Activated naive CD4-positive, alpha-beta T cell (primary cell): ENCODE measurements at places on chromosomes 16 and 17.

DNA sequence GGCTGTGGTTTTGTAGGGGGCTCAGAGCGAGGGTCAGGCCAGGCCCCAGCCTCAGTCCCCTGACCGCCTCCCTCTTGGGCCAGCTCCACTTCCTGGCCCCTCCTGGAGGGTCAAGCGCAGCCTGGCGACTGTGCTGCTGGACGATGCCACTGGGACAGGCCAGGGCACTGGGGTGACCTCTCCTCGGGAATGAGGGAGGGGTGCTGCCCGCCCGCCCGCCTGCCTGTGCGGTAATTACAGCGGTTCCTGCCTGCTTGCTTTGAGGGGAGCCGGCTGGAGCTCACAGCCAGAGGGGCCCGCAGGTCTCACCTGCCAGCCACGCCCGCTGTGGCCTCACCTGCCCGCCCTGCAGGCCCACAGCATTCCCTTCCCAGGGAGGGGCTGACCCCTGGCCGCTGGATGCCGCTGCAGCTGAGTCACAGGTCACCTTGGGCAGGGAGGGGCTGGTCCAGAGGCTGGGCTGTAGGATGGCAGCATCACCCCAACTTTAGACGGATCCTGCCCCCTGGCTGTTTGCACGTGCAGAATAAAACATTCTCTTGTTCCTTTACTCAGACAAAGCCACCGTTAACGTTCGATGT, 76.7 kb upstream of the CBX4 start:
- DNase-seq, result peak; percentile 17

DNA sequence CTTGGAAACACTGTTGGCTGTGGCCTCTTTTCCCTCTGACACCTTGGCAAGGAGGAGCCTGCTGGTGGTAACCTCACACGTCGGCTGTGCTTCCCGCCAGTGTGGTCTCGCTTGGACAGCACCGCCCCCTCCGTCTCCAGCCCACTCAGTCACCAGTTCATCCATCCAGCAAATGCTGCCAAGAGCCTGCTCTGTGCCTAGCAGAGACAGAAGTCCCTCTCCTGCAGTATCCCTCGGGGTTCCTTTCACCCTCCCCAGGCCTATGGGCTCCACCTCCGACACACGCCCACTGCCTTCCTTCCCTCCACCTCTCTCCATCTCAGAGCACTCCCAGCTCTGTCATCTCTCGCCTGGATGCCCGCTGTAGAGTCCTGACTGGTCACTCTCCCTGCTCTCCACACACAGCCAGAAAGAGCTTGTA, 12.3 kb downstream of the CACNG4 start:
- DNase-seq, result no peak

DNA sequence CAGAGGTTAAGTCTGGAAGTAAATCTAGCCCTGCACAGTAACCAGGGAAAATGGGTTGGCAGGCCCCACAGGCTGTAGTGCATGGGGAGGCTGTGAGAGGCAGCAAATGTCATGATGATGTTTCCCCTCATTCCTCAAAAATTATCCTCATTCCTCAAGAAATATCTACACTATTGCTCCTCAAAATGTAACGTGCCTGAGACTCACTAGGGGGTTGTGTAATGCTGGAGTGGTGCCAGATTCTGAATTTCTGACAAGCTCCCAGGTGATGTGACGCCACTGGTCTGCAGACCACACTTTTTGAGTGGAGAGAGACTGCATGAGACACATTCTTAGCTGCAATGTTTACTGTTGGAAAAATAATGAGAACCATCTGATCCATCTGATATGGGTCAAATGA, 1.2 kb upstream of the MPP3 start:
- no peak for DNase-seq

GRCh38 chr17:67838538-67838937, 13.2 kb downstream of the BPTF start:
- DNase-seq, result no peak

DNA sequence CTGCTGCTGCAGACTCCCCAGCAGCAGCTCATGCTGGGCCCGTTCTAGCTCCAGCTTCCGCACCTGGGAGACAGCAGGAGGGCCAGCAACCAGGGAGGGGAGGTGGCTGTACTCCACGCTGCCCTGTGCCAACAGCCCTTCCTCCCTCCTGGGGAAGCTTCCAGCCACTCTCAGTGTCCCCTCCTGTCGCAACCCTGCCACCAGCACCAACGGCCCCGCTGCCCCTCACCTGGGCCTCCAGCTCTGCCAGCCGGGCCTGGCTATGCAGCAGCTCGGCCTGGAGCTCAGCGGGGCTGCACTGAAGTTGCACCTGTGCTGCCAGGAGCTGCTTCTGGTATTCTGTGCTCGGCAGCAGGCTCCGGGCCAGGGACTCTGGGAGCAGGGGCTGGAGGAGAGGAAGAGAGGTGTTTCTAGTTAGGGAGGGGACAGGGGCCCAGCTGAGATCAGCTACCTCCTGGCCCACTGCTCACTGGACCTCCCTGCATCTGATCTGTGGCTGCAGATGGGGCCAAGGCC, 15.4 kb upstream of the MRPL38 start:
- no peak for DNase-seq

DNA sequence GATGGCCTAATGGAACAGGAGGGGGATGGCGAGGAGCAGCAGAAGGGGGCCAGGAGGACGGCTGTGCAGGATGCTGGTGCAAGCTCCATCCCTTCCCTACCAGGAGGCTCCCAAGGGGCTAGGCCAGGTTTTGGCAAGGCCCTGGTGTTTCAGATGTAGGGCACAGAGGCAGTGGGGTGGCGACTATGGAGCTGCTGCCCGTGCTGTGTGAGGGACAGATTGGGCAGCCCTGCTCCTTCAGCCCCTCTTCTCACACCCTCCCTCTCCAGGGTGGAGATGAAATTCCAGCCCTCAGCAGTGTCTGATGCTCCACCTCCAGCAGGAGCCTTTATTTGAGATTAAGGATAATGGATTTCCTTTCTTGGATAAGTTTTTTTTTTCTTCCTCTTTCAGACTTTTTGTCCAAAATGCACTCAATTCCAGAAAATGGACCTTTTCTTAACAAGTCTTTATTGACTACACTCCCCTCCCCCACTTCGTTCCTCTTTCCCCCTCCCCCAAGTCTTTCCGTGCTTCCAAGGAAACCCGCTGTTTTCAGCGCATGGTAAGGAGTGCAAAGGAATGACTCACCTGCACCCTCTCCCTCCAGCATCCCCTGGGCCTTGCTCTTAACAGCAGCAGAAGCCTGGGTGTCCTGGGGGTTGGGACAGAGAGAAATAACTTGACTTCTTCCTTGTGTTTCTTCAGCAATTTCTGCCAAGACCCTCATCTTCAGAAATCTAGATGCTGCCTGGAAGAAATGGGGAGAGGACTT, 95.2 kb downstream of the CCDC182 start:
- no peak for DNase-seq

DNA sequence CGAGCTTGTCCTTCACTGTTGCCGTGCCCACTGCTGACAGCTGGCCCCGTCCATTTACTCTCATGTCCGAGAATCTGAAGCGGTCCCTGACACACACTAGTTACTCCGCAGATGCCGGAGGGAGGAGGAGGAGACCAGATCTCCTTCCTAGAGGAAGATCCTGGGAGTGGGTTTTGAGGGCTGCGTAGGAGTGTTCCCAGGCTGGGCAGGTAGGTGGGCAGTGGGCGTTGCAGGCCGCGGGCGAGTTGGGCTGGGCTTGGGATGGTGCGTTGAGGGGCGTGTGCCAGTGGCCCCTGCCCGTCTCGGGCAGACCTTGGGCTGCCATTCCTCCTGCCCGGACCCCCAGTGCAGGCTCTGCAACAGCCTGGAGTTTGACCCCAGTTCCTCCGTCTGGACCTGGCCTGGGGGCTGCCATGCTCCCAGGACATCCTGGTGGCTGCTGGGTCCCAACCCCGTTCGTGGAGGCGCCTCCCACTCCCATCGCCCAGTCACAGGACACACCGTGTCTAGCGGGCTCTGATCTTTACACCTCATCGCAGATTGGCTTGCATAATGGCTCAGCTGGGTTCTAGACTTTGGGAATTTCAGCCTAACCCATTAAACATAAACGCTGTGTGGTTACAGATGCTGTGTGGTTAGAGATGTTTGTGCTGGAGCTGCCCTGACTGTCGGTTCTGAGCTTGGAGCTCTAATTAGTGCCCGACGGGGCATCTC, 22.8 kb downstream of the CACNA1H start:
- no peak for DNase-seq

DNA sequence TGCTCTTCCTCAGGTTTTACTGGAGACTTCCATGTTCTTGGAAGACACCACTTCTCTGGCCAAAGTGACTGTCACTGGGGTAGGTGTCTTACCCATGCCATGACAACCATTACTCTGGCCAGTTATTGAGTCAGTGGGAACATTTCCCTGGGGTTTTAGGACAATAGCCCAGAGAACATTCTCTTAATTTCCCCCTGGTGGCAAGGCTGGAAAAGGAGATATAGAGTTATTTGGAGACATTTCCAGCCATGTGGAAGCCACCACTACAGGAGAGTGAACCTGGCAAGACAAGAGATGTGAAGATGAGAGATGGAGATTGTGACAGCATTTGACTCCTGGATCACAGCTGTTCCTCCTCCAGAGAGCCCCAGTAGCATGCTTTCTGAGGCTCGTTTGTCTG, 106.2 kb downstream of the CDK5R1 start:
- DNase-seq, result no peak

DNA sequence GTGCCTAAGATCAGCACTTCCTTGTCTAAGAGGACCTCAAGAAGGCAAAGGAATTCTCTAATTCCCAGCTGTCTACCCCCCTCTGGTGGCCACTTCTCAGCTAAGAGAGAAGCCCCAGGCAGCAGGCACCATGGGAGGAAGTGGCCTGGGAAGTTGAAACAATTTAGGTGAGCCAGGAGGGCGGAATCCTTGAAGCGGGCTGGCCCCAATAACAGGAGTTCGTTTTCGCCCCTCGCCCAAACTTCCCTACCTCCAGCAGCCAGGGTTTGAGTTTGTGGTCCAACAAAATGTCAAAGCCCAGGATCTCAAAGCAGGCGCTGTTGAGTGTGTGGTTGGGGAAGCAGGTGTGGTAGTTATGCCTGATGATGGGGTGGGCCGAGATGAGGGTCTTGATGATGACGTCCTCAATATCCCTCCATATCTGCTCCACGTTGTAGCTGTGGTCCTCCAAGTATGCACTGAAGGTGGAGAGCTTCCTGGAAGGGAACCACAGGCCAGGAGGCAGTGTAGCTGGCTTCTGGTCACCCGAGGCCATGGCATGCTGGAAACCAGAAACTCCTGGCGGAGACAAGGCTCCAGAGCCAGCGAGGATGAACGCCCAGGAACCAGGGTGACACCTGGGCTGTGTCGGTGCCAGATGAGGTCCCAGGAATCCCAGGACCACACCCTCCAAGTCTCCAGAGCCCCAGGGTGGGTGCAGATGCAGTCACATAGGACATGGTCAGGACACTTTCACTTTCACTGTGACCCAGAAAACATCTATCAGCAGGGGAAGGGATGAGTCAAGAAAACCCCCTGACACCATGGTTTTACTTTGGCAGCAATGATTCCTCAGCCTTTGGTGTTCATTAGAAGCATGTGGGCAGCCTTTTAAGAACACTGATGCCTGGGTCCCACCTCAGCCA, 25.6 kb downstream of the TTLL6 start:
- no peak for DNase-seq

GRCh38 chr16:6678586-6678985, 654.1 kb upstream of the RBFOX1 start:
- DNase-seq, result no peak

DNA sequence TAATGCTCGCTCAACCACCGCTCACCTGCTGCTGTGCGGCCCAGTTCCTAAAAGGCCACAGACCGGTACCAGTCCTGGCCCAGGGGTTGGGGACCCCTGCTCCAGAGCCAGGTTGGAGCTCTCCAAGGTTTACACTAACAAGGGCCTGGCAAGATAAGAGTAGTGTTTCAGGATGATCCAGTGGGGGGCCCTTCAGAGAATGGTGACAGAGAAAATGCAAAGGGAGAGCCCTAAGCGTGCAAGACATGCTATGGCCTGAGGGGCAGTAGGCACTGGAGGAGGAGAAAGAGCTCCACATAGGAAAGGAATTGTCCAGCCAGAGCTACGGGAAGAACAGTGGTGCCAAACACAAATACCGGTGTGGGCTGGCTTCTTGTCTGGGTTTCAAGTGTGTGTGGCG, 233.4 kb downstream of the STX8 start:
- DNase-seq, result no peak

GRCh38 chr17:17112628-17113200, 70.5 kb downstream of the MPRIP start:
- no peak for DNase-seq

- DNase-seq, result no peak
Measured at GRCh38 chr17:57629470-57629869, 115.6 kb downstream of the CCDC182 start.

DNA sequence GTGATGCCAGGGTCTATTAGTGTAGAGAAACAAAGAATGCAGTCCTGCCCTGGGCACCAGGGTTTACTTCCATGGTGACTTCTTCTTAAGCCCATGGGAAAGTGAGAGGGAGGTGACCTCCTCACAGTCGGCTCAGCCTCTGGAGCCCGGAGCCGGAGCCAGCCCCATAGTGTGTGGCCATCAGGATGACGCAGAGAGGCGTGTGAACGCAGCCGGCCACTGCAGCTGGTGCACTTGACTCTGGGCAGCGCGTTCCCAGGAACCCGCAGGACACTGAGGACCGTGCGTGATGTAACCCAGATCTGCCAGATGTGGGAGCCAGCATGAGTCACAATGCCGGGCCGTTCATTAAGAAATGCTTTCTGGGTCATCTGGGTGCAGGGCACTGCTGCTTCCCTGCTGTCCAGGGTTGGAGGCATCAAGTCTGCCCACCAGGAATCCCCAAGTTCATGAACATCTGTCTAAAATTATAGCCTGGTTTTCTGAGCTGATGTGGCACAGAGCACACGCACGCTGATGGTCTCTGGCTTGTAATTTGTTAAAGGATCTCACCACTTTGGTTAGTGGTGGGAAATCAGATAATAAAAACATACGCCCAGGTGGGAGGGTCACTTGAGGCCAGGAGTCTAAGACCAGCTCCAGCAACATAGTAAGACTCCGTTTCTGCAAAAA, 114.1 kb downstream of the PITPNC1 start:
- DNase-seq, result no peak

GRCh38 chr17:41987642-41988041, 21.0 kb downstream of the CNP start:
- no peak for DNase-seq

DNA sequence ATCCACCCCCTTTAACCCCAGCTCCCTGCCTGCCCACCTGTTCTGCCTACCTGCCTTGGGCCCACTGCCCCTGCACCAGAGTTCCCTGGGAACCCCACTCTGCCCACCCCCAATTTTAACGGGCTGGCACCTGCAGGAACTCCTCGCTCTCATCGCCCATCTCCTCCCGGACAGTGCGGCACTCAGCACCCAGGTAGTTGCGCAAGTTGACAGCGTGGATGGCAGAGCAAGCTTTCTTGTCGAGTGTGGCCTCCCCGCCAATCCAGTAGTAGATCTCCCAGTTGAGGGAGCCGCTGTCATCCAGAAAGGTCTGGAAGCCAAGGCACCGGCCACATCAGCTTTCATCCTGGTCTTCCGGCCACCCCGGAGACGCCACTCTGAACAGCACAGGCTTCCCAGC, 7.8 kb downstream of the FLII start:
- DNase-seq, result no peak

- DNase-seq, result no peak
Measured at GRCh38 chr17:65228734-65229620, 91.8 kb downstream of the RGS9 start.

DNA sequence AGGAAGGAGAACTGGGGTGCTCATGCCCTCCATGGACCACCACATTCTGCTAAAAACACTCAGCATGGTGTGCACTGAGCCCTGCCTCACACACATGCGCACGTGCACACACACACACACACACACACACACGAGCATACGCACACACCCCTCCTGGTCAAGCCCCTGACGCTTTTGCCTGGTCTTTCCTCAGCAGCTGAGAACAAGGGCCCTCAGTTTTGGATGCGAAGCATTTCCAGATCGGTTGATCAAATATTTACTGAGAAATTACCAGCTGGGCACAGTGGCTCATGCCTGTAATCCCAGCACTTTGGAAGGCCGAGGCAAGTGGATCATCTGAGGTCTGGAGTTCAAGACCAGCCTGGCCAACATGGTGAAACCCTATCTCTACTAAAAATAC, 20.1 kb upstream of the RAI1 start:
- no peak for DNase-seq
